ENCODE measurements at places on chromosomes 5 and 9. TPM values are rescaled to one million over a fixed set of nuclear protein-coding genes. Genes with fewer than 3 reads are reported as not detected.

Gene ANKRD20A1
- 1.3 TPM for total RNA-seq

DNA sequence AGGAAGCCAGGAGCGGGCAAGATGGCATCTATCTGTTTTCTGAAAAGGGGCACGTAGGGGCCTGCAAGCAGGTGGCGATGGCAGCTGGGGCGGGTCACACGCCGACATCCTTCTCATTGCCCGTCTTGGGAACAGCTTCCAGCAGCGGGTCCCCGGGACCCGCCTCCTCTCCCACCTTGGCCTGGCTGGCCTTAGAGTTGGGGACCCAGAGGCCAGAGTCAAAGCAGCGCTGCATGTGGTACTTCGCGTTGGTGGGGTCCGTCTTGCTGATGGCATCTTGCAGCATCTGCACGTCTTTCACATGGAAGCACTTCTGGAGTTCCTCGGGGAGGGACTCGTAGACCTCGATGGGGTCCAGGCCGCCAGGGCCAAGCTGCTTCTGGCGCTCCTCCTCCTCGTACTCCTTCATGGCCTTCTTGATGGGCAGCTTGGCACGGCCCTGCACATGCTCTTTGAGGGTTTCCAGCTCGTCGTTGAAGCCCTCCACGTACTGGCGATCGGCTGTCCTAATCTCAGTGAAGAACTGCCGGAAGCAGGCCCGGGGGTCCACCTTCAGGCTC lies 127.6 kb upstream of the CLINT1 start:
- DNase-seq, result no peak

GRCh38 chr9:18675973-18676372 lies 202.0 kb downstream of the ADAMTSL1 start:
- DNase-seq, result no peak

- DNase-seq, result no peak
Observed at GRCh38 chr9:20317701-20318100, 304.6 kb downstream of the MLLT3 start.

GRCh38 chr9:36116593-36116992 lies 19.9 kb upstream of the GLIPR2 start:
- DNase-seq, result no peak

DNA sequence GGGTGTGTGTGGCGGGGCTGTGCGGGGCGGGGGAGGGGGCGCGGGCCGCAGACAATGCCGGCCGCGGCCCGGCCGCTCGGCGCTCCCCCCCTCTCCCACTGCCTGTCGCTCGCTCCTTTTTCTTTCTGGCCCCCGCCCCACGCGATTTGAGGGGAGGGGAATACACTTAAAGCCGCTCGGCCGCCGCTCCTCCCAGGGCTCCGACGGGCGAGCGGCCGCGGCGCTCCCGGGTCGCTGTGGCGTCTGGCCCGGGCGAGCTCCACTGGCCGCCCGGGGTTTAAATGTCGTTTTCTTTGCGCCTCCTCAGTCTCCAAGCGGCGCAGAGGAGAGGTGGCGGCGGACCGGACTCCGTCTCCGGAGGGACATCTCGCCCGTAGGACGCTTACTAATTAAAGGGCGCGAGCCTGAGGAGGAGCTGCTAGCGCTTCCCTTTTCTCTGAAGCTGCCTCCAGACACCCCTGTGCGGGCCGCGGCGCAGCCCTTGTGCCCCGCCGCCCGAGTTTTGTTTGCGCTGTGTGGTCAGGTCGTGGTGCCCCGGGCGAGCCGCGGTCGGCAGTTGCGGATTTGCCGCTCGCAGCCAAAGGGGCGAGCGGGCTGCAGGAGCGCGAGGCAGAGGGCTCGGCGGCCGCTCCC lies 1.4 kb downstream of the ZSWIM6 start:
- peak; percentile 74 for DNase-seq

- DNase-seq, result no peak
Observed at GRCh38 chr9:102273952-102274351, 535.5 kb upstream of the GRIN3A start.
